ENCODE measurements at places on chromosomes 7 and 10.

DNA sequence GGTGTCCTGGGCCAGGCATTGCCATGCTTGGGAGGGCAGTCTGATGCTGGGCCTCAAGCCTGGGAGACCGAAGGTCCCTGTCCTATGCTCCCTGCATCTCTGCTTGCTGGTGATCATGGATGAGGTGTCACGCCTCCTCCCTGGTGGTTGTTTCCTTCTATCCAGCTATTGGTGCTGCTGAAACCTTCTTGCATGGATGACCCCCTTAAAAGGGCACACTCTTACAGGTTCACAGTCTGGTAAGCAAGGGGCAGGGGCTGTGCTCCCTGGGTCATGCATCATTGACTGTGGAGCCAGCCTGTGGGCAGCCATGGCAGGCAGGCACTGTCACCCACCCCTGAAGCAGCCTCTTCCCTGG lies 36.8 kb upstream of the SLC29A3 start:
- no peak for DNase-seq

- DNase-seq: no peak
These were observed 609.7 kb downstream of the TNS3 start for GRCh38 chr7:46972205-46972604.

GRCh38 chr10:84563868-84564267 lies 235.5 kb downstream of the CCSER2 start:
- DNase-seq: no peak

DNA sequence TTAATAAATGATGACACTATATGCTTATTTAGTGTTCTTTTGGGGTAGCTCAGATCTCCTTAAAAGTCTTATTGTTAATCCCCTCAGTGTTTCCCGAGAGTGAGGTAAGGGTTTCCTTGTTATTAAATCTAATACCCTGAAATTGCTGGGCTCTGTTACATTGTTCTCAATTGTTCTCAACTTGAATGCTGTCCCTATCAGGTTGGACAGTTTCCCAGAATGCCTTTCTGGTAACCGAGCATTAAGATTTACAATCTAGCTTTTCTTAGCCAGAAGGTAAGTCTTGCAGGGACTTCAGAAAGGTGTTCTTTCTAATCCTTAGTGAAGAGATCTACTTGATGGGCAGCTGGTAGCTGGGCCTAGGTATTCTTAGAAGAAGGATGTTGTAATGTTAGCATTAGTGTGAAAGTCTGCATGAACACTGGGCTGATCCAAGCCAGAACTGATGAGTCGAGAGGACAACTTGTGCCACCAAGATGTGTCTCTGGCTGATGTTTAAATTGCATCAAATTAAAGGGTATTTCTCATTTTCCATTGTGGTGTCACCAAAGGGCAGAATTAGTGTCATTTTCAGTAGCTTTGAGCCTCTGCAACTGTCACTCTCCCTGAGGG lies 89.9 kb downstream of the SND1 start:
- DNase-seq: no peak

DNA sequence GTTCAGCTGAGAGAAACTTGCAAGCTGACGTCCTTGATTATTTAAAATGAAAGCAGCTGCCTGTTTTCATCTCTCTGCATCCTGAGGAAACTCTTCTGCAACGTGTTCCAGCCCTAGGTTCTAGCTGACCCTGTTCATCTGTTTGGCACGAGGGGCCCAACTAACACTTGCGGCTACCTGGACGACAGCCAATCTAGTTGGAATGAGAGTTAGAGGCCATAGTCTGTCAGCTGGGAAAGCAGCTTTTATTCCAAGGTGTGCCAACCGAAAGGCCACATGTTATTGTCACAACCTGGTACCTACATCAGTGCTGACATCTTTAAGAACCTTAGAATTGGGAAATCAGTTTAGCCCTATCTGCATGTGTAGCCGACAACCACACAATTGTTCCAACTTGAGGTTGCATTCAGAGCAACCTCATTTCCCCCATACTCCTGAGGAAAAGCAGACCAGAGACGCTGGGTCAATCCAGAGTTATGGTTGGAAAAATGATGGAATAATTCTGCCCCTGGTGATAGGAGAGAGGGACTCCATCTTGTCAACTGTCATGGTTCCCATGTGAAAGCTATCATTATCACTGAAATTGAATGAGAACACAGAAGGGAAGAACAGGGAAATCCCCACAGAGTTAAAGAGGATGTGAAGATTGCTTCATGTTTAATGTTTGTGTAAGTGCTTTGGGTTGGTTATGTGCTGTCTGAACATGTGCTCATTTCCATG lies 121.6 kb downstream of the EGFR start:
- DNase-seq: no peak

GRCh38 chr7:26099236-26099635 lies 52.8 kb upstream of the NFE2L3 start:
- no peak for DNase-seq

DNA sequence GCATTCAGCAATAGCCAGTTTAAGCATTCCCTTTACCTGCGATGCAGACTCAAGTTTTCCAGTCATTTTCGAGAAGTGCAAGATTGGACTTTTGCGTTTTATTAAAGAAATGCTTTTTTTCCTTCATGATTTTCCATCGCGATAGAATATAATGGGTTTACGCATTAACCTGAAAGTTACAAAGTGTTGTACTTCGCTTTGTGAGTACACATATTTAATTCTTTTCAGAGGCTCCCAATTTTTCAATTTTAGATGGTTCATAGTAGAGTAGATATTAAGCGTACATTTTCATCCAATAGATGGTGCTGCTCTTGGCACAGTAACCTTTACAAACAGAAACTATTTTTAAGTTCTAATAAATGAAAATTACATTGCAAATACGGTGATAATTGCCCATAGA lies 1.3 kb downstream of the PTPRZ1 start:
- DNase-seq: no peak

GRCh38 chr10:29304264-29304994 lies 15.6 kb downstream of the LYZL1 start:
- DNase-seq: peak; percentile 33

DNA sequence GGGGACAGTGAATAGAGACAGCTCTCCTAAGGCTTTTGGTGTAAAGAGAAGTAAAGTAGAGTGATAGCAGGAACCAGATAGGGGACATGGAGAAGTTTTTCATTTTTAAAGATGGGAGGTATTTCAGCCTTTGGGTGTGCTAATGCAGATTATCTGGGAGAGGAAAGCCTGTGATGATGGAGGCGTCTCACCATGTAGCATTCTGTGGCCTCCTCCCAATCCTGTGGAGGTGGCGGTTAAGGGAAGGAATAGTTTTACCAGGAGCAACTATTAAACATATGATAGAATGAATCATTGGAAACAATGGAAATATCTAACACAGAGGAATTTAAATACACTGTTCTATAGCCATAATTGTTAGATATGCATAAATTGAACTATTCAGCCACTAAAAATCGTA lies 101.3 kb downstream of the CNNM2 start:
- no peak for DNase-seq

All from C1 segment of cervical spinal cord (tissue), 14 donors.